ENCODE measurements at places on chromosomes 1 and 21.

DNA sequence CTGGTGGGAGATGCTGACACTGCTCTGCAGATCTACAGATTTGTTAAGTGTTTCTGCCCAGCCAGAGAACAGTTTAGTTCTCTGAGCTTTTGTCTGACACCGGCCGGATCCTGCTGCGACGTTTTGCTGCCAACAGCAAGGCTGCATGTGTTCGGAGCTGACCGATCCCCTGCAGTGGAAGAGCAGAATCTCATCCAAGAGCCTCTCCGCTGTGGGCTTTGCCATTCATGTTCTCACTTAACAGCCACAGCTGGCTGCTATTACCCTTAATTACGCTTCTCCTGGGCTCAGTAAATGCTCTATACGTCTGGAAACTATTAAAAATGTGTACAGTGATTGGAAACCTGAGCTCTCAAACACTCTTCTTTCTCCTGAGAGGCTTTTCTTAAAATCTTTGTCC lies 105.3 kb downstream of the BCAR3 start:
- DNase-seq: no peak

DNA sequence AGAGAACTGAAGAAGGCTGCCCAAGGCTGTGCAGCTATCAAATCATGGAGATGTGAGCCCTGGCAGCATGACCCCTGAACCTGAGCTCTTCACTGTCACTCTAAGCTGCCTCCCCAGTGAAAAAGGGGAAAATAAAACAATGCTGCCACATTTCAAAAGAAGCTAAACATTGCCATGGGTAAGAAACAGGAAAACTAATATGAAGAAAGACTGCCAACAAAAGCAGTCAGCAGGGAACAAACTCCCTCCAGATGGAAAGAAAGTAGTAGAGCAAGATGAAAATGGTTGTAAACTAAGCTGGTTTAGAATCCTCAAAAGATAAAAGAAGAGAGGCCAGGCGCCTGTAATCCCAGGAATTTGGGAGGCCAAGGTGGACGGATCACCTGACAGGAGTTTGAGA lies 36.2 kb upstream of the CSF1 start:
- DNase-seq: no peak

DNA sequence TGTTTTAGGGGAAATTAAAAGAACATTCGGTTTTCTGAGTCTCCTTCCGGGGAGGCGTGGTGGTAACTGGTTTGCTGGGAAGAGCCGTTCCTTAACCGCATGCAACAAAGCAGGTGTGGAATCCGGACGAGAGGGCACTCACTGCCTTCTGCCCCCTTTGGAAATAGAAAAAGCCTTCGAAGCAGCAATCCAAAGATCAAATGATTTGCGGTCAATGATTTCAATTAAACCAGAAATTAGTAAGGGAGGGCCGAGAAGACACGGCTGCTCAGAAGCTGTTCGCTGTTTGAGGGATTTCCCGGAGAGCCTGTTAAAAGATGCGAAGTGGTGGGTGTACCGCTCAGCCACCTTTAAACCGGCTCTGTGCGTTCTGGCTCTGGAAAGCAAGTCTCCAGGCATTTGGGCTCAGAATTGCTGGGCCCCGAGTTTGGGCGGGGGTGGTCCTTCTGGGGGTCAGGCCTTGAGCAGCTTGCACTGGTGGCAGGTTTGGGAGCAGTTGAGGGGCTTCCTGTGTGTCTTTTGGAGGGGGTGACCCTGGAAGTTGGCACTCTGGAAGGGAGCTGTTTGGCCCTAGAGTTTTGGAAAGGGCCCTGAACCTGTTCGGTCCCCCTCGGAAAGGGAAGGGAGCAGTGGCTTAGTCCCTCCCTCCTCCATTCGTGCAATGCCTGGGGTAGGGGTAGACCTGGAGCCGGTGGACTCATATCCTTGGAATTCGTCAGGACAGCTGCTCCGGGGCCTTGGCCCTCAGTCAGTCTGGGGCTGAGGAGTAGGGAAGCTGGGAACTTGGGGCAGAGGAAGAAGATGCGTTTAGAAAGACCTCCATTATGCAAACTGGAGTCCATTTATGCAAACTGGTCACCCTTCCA lies 3.1 kb downstream of the SIM2 start:
- no peak for DNase-seq

GRCh38 chr1:183733715-183734114 lies 71.2 kb upstream of the RGL1 start:
- DNase-seq: no peak

DNA sequence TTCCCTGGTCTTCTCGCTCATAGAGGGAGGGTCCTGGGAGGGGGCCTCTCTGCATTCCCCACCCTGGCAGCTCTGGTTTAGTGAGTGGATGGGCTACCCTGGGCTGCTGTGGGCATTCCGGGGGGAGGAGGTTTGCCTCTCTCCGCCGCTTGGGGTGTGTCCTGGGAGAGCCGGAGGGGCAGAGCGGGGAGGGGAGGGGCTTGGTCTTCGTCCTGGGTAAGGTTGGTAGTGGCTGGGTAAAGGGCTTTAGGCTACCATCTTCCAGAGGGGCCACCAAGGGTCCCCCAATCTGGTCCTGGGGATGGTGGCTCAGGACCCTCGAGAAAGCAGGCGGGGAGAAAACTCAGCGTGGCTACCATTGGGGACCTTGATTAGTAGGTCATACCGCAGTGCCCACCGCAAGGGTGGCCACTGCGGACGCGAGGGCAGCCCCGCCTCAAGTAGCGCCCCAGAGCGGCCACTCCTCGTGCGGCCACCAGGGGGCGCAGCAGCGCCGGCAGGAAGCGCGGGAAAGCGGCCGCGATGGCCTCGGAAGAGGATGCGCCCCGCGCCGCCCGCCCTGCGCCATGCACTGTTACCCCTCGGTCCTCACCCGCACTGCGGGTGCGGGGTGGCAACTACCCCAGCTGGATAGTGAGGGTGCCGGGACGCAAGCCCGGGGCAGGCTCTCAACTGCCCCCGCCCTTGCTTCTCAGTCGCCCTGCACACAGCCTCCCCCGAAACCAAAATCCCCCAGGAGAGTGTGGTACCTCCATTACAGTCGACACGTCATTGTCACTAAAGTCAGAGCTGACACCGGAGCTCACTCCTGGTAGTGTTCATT lies 44.1 kb upstream of the SLC25A33 start:
- no peak for DNase-seq

DNA sequence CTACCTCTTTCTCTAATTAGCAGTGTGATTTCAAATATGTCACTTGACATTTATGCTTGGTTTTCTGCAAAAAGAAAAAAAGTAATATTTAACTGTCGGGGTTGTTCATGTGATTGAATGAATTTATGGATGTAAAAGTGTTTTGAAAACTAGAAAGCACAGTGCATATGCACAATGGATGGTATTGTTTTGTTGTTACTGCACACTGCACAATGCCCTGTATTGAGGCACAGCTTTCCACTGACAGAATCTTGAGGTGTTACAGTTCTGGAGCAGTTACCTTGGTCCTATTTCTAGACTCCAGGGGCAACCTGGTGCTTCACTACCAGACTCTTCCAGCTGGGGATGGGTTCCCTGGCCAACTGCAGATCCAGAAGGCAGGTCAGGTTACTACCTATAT lies 116.8 kb upstream of the L1TD1 start:
- no peak for DNase-seq

- DNase-seq: no peak
These were observed 39.6 kb downstream of the PAX7 start for GRCh38 chr1:18670121-18670867.

GRCh38 chr1:229716069-229716468 lies 90.0 kb downstream of the URB2 start:
- no peak for DNase-seq

DNA sequence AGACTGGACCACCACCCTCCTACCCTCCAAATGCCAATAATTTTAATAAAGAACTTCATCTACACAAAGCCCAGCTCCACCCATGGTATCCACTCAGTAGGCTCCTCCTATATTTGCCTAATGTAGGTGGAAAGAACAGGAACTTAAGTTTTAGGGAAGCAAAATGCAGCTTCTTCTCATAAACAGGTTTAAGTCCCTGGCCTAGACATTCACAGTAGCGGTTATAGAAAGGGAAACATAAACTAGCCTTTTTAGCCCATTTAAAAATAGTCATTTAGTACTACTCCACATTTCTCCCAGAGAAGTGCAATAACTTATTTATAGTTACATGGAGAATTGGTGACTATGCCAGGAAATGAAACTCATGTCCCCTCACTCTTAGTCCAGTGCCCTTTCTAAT lies 56.6 kb upstream of the CPLANE2 start:
- DNase-seq: no peak

- DNase-seq: no peak
These were observed 204.2 kb upstream of the TMEM51 start for GRCh38 chr1:14949270-14949835.

DNA sequence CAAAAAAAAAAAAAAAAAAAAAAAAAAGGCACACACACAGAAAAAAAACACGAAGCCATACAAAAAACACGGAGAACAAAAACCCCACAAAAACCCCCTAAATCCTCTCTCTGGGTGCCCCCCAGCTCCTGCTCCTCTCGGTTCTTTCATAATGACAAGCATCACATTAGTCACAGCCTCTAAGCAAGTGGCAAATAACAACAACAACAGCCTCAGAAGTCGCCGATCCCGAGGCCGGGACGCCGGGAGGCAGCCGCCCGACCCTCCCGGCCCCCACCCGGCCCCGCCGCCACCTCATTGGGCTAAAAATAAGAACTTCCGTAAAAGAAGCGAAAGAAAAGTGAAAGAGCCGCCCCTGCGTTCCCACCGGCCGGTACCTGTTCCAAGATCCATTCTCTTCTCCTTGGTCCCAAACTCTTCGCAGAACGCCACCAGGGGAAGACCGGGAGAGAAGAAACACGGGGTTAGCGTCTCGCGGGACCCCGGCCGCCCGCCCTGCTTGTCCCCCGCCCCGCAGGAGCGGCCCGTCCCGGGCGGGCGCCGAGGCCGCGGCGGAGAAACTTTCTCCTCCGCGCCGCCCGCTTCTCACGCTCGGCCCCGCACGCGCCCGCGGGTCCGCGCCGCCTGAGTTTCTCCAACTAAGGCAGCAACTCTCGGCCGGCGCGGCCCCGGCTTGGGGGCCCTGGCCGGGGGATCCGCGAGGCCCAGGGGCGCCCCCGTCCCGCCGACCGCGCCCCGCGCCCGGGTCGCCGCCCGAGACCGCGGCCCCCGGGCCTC lies 102.8 kb downstream of the CASZ1 start:
- no peak for DNase-seq

- no peak for DNase-seq
These were observed 33.2 kb downstream of the ATP5PF start for GRCh38 chr21:25701529-25701928.

DNA sequence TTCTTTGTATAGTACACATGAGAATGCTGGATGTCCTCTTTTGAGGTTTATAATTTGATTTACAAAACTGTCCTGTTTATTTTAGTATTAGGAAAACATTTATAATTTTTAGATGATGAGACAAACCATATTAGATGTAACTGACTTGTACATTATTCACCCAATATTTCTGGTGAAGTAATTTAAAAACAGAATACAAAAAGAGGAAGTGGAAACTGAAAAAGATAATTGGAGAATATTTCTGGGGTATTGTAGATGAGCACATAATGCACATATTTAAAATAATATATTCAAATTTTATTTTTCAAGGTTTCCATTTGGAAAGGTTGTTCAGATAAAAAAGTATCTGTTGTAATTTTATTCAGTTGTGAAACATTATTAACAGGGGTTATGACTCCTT lies 40.7 kb downstream of the XPR1 start:
- DNase-seq: no peak

DNA sequence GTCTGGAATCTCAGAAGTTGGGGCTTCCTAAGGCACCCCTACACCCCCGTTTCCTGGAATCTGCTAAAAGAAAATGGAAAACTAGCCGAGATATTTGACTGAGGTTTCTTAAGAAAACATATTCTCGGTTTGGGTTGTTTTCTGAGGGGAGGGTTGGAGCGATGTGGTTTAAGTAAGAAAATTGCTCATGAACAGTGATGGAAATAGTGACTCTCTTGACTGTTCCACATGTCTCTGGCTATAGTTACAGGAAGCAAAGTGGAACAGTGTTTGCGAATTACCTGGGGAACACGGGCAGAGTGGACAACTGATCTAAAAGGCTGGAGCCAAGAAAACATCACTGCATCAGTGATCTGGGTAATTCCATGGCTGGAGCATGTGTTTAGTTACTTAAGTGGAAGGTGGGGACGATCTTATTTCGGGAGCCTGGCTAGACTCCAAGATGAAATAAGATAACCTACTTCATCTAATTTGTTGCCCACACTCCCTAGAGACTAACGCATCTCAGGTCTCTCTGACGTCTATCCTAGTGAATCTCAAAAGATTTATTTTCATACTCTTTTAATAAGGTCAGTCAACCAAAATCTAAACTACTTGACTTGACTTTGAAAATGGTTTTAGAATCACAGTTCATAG lies 92.4 kb downstream of the KCNJ15 start:
- no peak for DNase-seq

- DNase-seq: no peak
These were observed 54.9 kb upstream of the C1orf198 start for GRCh38 chr1:230923176-230923575.

DNA sequence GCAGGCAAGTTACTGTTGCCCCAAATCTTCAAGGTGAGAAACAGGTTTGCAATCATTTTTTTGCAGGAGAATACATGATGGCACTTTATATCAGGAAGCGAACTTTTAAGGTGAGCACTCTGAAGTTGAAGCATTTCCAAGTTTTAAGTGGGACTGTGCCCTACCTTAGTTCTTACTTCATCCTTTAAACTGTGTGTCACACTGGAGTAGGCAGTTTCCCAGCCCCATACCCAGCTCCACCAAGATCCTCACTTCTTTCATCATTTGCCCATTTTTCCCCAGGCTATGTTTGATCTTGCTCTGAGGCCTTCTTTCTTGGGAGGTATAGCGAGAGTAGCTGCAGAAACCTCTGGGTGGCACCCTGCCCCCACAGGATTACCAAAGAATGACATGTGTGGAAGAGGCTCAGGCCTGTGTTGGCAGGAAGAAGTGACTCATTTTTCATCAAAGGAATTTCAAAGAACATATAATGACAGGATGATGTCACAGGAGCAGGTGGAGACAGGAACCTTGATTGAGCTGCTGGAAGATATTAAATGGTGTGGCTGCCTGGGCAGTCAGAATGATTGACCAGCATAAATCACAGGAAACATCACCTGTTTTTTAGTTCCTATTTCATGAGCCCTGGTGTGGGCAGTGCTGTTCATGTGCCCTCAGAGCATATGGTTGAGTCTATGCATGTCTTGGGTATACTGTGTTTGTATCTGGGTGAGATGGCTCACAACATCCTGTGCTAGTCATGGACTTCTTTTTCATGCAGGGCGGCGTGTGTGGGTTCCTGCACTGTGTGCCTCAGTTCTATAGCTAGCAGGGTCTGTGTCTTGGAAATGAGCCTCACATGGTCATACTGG lies 20.8 kb upstream of the MACF1 start:
- no peak for DNase-seq

GRCh38 chr1:42951588-42951987 lies 7.1 kb downstream of the SLC2A1 start:
- DNase-seq: no peak

- DNase-seq: no peak
These were observed 302.2 kb upstream of the DEPDC1 start for GRCh38 chr1:68799096-68799495.

- DNase-seq: no peak
These were observed 32.4 kb downstream of the PSMG1 start for GRCh38 chr21:39150877-39151276.

DNA sequence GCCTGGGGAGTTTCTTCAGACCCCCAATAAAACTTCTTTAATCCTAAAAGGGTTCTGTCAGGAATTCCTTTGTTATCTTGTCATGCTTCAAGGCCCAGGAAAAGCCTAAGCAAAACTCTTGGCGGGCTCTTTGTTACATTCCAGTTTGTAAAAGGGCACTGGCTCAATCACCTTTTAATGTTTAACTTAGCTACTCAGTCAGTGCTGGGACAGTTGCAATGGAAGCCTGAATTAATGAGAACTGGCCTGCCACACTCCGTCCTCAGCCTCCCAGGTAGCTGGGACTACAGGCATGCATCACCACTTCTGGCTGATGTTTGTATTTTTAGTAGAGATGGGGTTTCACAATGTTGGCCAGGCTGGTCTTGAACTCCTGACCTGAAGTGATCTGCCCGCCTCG lies 21.3 kb upstream of the ASB17 start:
- no peak for DNase-seq

Measured in cortex of kidney (tissue), 1 donor.